ENCODE measurements at places on chromosomes 5 and 9.
A peak's percentile ranks its signal among the peaks of the same experiment; 100 is the strongest.

- DNase-seq: no peak
Observed at GRCh38 chr5:8864053-8864452, 681.8 kb downstream of the SEMA5A start.

DNA sequence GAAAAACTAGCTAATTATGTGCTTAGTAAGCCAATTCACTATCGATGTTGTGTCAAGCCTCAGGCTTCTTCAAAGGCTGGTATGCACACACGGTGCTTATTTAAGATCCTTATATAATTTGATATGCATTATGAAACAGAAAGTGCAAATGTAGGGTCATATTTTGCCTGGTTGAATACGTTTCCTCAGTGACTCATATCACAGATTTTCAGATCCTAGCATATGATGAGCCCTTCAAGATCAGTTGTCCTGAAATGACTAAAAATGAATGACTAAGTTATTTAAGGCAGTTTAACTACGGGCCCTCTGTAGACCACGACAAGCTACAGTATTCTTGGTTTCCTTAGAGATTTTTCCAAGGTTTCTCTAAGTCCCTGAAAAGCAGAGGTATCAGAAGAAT, 778.3 kb downstream of the PRELID2 start:
- DNase-seq: peak; percentile 3

- DNase-seq: no peak
Observed at GRCh38 chr5:111901296-111901695, 144.3 kb upstream of the NREP start.

DNA sequence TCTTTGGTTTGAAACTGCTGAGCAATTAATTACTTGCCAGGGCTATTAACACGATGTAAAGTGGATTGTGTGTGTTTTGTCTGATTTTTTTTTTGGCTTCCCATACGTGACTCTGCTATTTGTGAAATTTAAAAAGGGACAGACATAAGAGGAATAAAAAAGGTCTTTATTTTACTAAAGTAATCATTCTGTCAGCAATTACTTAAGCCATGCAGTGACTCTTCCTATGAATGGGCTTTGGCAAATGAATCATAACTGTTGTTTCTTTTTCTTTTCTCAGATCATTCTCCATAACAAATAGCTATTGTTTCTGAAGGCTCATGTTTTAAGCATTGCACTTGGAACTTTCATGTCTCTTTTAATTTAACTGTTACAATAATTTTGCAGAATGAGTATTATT, 461.3 kb upstream of the RORB start:
- no peak for DNase-seq

DNA sequence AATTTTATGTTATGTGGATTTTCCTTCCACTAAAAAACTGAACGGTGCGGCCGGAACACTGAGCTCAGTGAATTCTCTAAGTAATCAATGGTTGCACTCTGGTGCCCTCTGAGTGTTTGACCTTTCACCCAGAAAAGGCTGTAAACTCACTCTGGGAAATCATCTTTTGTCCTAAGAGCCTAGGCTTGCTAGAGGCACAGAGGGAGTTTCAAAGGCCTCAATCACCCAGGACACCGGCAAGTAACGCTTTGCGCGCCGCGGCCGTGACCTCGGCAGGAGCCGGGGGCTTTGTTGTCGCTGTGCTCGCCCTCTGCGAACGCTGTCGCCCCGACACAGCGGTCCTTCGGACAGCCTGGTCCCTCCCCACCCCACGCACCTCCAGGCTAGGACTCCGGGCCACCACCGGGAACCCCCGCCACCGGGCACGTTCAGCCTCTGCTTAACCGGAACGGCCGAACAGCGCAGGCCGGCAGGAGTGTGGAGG, 703 bp downstream of the ISCA1 start:
- DNase-seq: no peak

- no peak for DNase-seq
Observed at GRCh38 chr9:5813824-5814223, 19.1 kb downstream of the ERMP1 start.

DNA sequence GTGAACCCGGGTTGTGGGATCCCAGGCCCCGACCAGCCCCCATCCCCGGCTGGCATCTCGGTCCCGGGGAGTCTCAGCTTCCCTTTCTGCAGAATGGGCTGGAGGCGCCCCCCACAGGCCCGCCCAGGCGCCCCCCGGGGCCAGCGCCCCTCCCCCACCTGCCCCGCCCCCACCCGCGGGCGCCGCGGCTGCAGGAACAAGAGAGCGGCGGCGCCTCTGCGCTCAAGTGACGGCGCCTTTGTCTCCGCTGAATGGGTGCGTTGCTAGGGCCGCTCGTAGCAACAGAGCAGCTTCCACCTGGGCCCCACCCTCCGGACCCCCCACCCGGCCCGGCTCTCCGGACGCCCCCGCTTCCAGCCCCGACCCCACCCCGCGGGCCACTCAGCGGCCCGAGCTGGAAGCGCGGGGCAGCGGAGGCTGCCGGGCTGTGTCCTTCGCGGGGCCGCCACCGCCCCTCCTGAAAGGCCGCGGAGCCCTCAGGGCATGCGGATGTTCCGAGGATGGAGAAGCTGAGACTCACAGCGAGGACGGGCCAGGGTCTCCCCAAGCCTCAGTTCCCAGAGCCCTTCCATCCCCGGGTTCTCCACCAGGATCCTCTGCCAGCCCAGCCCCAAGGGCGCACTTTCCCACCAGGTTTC, 27.5 kb downstream of the ADGRD2 start:
- DNase-seq: no peak

DNA sequence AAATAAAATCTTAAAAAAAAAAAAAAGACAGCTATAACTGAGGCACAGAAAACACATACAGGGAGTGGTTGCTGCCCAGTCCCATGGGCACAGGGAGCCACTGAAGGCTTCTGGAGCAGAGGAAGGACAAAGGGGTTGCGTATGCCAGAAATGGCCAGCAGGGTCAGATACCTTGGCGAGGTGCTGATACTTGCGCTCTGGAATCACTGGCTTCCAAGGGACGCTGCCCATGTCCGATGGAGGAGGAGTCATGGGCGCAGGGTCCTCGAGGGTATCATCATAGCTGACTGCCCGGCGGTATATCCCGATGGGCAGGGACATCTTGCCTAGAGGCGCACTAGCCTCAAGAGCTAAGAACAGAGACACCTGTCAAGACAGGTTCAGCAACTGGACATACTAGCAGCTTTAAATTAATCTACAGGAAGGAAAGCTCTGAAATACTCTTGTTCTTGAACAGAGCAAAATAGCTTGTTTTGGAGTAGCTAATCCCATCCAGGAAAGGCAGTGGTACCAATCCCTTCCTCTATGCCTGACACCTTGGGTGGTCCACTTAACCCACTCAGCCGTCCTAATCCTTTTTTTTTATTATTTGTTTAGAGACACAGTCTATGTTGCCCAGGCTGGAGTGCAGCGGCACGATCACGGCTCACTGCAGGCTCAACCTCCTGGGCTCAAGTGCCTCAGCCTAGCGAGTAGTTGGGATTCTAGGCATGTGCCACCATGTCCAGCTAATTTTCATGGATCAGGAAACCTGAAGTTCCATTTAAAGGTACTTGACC, 6.0 kb downstream of the KIAA1191 start:
- no peak for DNase-seq

GRCh38 chr5:122941737-122942136, 94.8 kb downstream of the PPIC start:
- no peak for DNase-seq

GRCh38 chr5:19369048-19369447, 619.0 kb downstream of the CDH18 start:
- no peak for DNase-seq

DNA sequence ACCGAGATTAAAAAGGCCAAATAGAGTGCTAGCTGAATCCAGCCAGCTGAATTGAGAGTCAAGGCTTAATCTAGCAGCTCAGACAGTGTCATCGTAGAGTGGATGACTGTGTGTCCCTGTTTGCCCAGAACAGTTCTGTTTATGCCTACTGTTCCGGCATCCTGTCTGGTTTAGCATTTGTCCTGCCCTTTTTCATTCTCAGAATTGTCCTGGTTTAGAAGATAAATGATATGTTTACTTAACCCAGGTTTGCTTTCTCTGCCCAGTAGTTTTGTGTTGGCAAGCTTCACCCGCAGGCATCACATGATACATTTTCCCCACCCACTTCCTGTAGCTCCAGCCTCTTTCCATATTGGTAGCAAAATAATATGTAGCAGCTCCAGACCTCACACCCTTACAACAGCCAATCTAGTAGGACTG, 41.3 kb upstream of the ZSWIM6 start:
- no peak for DNase-seq

- DNase-seq: no peak
Observed at GRCh38 chr9:14272927-14273528, 40.9 kb downstream of the NFIB start.

DNA sequence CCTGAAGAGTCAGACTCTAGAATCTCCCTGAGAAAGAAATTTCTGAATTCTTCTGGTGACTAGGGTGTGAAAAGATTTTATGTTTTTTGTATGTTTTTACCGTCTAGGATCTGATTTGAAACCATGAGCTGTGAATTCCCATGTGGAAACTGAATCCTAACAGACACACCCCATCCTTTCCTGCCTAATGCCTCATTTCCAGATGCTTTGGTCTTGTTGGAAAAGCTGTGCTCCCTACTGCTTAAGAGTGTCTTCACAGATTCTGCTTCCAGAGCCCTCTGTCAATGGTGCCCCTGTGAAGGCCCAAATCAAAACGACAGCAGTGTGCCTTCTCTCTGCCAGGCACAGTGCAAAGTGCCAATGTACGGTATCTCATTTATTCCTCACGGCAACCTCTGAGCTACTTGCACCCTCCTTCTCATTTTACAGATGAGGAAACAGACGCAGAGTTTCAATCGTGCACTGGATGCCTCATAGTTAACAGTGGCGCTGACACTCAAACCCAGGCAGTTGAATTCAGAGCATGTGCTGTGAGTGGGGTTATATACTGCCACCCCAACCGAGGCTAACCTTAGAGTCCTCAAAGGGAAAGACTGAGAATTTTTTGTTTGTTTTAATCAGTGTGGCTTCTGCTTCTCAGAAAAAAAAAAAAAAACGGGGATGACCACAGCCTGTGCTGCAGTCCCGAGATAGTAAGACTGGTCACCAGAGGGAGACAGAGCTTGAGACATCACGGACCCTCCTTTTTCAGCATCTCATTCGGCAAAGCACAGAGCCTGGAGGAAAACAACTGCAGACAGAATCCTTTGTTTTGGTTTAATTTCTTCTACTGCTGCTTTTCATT, 188.4 kb downstream of the SNCAIP start:
- DNase-seq: peak; percentile 24

- no peak for DNase-seq
Observed at GRCh38 chr9:113484258-113484730, 20.8 kb downstream of the RGS3 start.

- no peak for DNase-seq
Observed at GRCh38 chr5:123520677-123521247, 8.8 kb downstream of the CSNK1G3 start.

GRCh38 chr5:73322437-73323076, 126.0 kb downstream of the FOXD1 start:
- DNase-seq: no peak

GRCh38 chr5:148827723-148828122, 1.3 kb downstream of the ADRB2 start:
- no peak for DNase-seq

DNA sequence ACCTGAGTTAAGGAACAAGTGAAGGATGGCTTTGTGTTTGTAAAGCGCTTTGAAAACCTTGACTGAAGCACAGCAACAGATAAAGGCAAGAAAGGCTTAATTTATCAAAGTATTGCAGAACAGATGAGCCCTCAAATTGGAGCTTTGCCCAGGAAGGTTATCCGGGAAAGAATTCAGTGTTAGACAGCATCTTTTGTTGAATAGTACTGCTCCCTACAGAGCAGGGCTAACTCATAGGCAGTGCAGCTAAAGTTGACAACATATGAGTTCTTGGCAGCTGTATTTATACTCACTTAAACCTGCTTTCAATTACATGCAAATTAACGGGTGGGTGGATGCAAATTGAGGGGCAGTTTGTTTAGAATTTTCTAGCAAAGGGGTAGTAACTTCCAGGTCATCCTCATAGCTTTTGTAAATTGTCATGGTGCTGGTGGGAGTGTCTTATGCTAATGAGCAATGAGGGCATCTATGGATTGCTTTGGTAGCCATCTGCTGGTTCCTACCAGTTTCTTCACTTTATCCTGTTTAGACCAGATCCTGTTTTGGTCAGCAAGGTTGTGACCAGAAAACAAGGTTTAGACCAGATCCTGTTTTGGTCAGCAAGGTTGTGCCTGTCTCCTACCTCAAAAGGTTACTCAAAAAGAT, 105.8 kb downstream of the GDA start:
- DNase-seq: no peak

DNA sequence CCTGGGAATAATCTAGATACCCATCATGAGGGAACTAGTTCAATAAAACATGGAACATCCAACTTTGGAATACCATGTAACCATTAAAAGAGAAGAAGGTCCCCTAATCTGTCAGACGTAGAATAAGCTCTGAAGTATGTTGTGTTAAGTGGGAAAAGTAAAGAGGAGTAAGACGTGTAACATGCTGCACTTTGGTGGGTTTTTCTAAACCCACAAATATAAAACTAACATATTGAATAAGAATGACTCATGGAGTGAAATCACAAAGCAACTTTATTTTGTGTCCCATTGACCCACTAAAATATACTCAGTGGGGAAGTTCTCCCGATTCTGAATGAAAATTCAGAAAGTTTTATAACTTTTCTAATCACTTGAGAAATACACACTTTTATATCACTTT, 67.9 kb upstream of the PIK3R1 start:
- DNase-seq: no peak

GRCh38 chr9:4416467-4416866, 73.8 kb upstream of the SLC1A1 start:
- no peak for DNase-seq

- no peak for DNase-seq
Observed at GRCh38 chr5:132498686-132499271, 8.2 kb upstream of the IRF1 start.

DNA sequence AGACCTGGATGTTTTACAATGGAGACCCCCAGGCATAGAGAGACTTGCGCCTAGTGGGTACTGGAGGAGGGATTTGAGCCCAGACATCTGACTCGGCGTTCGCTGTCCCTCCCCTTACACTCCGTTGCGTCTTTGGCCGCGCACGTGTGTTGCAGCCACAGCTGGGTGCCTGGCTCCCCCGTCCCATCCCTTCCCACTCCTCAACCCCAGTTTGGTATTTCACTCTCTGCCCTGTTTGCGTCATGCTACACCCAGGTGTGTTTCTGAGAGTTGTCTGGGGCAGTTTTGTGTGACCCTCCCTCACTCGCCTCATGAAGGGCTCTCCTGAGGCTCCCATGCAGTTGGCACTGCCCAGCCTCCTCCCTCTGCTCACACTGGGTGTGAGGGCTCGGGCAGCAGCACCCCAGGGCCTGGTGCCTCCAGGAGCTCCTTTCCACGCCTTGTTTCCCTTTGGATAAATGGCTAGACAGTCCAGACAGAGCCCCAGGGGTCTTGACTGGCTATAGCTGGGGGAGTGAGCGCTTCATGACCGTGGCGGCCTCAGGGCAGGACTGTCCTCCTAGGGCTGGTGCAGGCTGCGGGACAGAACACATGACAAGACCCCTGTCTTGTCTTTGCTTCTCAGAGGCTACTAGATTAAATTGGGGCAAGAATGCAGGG, 13.6 kb downstream of the TCF7 start:
- DNase-seq: no peak

DNA sequence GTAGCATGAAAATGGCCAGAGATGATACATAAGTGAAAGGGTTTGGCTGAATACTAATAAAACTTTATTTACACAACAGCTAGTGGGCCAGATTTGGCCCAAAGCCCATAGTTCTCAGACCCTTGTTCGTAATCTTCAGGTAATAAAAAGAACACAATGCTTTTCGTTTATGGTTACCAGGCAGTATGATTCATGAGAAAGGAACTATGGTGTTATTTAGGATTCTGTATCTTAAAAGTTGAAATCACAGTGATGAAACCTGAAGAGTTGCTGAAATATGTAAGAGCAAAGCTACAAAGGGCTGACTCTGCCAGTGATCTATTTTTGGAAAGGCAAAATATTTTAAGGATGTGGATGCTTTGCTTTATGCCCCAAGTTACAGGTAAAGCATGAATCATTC, 192.7 kb downstream of the SMC2 start:
- DNase-seq: no peak

Data from AG09309 (cell line).